ENCODE measurements at places on chromosomes 6 and 20.

- DNase-seq: no peak
Observed at GRCh38 chr6:105301756-105302616, 100.9 kb downstream of the PREP start.

- DNase-seq: no peak
Observed at GRCh38 chr6:75052491-75052890, 153.4 kb downstream of the COL12A1 start.

DNA sequence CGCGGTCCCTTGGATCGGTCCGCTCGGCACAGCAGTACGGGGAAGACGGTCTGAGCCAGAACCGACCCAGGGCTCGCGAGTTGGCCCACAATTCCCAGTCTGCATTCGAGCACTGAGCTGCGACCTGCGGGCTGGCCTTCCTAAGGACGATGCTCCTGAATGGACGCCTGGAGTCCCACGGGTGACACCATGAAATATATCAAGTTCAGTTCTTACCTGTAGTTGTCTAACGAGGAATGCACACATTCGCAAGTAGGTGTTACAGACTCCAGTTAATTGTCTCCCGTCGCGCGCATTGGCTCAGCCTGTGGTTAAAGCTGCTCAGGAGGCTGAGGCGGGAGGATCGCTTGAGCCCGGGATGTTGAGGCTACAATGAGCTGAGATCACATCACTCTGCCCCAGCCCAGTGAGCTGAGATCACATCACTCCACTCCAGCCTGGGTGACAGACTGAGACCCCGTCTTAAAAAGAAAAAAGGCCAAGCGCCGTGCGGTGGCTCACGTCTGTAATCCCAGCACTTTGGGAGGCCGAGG lies 802 bp downstream of the PEX7 start:
- DNase-seq: no peak

DNA sequence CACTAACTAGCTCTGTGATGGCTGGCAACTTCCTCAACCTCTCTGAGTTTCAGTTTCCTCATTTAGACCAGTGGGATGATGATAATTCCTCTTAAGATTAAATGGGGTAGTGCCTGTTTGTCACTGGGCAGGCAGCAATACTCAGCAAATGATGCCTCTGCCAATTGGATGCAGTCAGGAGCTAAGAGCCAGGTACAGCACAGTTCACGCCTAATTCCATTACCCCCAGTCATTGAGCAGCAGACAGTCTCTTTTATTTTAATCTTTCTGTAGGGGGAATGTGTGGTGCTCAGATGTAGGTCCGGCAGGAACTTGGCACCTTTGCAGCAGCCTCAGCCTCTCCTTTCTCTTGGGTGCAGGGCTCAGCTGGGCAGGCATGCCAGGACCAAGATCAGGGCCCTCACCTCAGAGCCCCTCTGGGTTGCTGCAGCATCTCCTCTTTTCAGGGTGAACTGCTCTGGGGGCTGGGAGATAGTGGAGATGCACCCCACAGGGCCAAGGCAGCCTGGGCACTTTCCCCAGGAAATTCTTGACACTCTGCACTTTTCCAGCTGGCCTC lies 243.8 kb downstream of the LRFN2 start:
- no peak for DNase-seq

DNA sequence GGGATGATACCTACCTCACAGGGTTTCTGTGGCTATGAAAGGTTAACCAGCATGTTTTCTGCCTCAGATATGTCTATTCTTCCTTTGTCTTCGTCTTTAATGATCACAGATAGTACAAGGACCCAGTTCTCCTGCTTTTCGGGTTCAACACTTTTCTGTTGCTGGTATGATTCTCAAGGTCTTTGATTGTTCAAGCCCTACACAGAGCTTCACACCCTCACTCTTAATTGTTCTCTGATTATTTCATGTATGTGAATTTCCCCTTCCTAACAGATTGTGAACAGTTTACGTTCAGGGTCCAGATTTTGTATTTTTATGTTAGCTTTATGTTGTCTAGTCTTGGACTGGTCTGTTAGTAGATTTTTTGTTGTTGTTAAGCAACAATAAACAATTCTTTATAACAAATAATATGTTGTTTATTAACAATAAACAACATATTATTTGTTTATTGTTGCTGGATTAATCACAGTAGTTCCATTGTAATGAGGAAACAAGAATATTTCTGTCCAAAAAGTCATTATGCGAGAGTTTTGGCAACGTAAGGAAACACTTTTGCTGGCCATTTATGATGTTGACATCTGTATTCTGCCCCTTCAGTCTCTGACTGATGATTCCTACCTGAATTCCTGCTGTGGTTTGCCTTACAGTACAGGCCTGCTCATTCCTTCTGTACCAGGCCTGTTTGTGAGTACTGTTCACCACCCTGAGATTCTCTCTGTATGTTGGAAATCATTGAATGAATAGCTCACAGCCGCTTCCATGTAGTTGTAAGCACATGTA lies 27.2 kb upstream of the TULP4 start:
- no peak for DNase-seq

DNA sequence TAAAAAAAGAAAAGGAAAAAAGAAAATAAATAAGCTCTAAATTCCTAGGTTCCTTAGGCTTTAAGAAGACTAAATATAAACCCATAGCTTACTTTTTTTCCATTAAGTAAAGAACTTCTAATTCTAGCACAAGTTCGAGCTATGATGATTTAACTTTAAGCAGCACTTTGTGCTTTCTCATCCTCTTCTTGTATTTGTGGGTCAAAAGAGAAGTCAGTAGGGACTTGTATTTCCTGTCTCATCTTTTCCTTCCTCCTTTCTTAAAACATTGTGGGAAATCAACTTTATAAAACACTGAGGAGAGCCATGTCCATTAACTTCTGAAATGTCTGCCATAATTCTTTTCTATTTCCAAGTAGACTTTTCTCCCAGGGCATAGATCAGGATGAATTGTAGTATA lies 637.7 kb upstream of the CITED2 start:
- no peak for DNase-seq

DNA sequence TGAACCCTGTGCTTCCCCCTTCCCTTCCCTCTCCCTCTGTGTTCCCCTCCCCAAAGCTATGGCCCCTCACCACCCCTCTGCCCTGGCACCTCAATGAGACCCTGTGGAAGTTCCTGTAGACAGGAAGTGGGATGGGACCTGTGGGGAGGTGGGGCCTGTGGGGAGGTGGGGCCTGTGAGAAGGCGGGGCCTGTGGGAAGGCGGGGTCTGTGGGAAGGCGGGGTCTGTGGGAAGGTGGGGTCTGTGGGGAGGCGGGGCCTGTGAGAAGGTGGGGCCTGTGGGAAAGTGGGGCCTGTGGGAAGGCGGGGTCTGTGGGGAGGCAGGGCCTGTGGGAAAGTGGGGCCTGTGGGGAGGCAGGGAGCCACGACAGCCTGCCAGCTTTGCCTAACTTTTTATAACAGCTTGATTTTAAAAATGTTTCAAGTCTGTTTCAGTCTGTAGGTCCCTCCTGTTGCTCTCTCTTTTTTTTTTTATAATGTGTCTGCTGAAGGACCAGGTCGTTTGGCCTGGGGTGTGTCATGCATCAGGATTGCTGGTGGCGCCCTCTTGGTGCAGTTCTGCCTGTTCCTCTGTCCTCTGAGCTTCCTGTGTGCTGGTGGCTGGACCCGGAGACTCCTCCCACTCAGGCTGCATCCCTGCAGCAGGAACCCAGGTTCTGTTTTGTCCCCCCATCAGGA lies 70.5 kb upstream of the SLCO4A1 start:
- DNase-seq: no peak

DNA sequence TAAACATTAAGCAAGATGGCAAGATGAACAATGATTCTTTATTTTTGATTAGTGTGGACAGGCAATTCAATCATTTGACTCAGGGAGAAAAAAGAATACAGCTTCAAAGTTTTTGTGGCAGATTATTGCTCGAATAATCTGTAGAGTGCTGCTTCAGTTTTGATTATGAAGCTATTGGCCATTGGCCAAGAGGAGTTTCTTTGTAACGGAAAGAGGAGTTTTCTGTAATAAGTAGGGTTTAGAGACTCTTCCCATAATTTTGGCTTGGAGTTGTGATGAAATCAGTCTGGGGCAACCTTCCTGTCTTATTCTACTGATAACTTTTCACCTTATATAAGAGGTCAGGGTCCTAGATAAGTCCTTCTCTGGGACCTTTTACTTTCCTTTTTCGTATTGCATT lies 256.7 kb upstream of the RAB32 start:
- no peak for DNase-seq

GRCh38 chr6:22036275-22036674 lies 260.6 kb downstream of the PRL start:
- no peak for DNase-seq

DNA sequence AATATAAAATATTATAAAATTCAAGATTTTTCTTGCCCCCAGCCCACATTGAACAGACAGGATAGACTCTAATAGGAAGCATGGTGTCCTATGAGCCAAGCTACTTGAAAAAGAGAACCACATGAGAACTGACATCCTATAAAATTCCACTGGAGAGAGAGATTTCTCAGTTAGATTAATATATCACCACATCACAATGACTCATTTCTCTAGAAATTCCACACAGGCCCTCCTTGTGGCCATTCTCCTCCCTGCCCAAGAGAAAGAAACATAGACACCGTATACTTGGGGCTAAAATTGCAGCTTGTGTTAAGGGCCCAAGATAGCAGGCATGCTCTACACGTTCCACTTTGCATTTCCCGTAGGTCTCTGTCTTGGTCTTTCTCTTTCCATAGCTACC lies 481.4 kb downstream of the PTPRT start:
- no peak for DNase-seq

GRCh38 chr20:2292416-2293110 lies 3.2 kb upstream of the TGM3 start:
- no peak for DNase-seq

- no peak for DNase-seq
Observed at GRCh38 chr20:6976106-6976900, 208.8 kb downstream of the BMP2 start.

GRCh38 chr20:856361-856775 lies 22.9 kb downstream of the FAM110A start:
- DNase-seq: no peak

GRCh38 chr6:85747093-85747492 lies 104.4 kb upstream of the SYNCRIP start:
- no peak for DNase-seq

- no peak for DNase-seq
Observed at GRCh38 chr6:131024565-131024964, 38.5 kb downstream of the EPB41L2 start.

GRCh38 chr20:55641497-55641896 lies 363.8 kb downstream of the CBLN4 start:
- no peak for DNase-seq

DNA sequence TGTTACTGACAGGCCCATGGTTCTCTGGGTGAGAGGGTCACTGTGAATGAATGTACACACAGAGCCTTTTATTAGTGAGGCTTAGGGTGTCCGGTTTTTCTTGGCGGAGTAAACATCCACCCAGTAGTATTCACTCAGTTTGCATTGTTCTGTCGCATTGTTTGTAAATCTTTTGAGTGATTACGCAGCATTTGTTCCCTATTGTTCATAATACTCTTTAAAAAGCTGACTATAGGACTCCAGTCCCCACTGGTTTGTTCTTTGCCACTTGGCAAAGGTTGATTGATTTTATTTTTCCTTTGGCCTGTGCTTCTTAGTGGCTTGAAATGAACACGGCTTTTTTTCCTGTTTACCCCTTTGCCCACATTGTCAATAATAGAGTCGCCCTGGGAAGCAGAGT lies 130.1 kb upstream of the ESR1 start:
- no peak for DNase-seq

DNA sequence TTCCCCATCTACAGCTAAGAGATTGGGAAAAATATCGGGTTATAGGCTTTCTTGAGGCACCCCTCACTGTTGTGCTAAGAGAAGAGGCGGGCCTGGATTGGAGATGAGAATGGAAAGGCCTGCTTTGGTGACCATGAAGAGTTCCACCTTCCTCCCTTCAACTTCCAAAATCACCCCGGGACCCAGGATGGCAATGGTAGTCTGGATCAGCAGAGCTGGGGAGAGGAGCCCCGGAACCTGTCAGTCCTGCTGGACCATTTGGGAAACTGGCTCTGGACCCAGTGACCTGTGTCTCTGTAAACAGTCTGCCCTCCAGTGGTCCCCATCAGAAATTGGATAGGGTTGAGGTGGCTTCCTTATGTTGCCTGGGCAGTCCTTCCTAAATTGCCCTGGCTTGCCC lies 1085.6 kb downstream of the KHDRBS2 start:
- no peak for DNase-seq

DNA sequence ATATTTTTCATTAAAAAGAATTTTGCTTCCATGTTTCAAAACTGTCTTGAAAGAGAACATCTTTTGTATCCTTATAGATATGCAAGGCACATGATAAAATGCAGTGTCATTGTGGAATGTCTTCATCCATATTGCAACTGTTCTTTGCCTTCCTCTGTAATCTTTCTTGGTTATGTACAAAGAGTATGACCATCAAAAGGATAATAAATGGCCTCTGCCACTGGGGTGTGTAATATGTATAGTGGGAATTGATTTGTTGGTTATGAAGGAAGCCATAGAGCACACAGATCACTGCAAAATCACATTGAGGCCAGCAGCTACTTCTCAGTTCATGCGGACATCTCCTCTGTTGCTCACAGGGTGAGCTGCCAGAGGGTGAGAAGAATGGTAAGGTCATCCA lies 703.5 kb downstream of the TFAP2A start:
- no peak for DNase-seq

DNA sequence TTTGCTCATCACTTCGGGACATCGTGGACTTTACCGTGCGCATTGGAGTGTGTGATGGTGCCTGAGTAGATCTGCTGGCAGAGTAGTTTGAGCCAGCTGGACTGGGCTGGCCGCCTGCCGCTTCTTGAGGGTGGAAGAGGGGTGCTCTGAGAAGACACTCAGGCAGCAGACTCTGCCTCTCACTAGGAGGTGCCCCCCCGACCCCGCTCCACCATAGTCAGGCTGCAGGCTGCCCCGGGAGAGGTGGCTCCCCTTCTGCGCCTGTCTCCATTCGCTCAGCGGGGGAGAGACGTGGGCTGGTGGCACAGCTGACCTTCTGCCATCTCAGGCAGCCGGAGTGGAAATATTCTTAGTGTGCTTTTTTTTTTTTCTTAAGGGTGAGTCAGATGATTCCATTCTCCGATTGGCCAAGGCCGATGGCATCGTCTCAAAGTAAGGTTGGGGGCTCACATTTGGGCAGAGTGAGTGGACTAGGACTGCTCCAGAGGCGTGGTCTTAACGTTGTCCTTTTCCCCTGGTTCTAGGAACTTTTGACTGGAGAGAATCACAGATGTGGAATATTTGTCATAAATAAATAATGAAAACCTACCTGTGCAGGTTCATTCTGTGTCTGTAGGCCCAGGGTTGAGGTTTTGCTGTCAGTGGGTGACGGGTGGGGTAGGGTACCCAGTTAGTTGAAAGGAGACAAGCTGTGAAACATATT lies 1.2 kb downstream of the RPS21 start:
- DNase-seq: no peak

Measured in stimulated activated CD4-positive, alpha-beta T cell treated with anti-CD3 and anti-CD28 coated beads, Interleukin-1b, Interleukin-23, amount 100 ng/mL, for 1 hour (primary cell).